ENCODE measurements at places on chromosomes 1 and 21.

GRCh38 chr1:57963581-57963980, 539.7 kb upstream of the DAB1 start:
- H3K27me3 ChIP-seq = no peaks in the 10 kb centered on the region
- H3K4me1 ChIP-seq = no peaks in the 10 kb centered on the region
- no peak overlapping the region for H3K4me3 ChIP-seq

DNA sequence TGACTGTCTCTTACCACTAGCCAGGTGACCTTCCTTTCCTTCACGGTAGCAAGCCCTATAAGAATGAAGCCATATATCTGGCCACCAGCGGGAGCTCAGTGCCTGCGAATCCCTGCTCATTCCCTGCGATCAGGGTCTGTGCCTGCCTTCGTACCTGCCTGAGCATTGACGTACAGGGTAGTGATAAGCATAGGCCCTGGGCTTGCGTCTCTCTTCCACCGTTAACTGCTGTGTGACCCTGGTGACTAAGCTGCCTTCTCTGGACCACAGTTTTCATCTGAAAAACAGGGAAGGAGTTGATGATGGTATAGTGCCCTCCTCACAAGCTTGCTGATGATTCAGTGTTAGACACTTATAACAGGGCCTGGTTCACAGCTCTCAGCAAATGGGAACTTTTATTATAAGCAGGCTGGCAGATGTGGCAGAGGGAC, 4.1 kb downstream of the ZC3H12A start:
- H3K4me3 ChIP-seq = peak overlapping the region; percentile 99
- peaks cover 59% of the 10 kb centered on the region for H3K36me3 ChIP-seq
- H3K27ac ChIP-seq = peak overlapping the region; percentile 98
- H3K27me3 ChIP-seq = no peaks in the 10 kb centered on the region
- peaks cover 53% of the 10 kb centered on the region for H3K4me1 ChIP-seq

GRCh38 chr21:38260426-38260825, 3.6 kb downstream of the KCNJ15 start:
- H3K4me1 ChIP-seq = no peaks in the 10 kb centered on the region
- H3K4me3 ChIP-seq = no peak overlapping the region
- no peaks in the 10 kb centered on the region for H3K36me3 ChIP-seq
- no peak for DNase-seq
- no peak overlapping the region for H3K27ac ChIP-seq

DNA sequence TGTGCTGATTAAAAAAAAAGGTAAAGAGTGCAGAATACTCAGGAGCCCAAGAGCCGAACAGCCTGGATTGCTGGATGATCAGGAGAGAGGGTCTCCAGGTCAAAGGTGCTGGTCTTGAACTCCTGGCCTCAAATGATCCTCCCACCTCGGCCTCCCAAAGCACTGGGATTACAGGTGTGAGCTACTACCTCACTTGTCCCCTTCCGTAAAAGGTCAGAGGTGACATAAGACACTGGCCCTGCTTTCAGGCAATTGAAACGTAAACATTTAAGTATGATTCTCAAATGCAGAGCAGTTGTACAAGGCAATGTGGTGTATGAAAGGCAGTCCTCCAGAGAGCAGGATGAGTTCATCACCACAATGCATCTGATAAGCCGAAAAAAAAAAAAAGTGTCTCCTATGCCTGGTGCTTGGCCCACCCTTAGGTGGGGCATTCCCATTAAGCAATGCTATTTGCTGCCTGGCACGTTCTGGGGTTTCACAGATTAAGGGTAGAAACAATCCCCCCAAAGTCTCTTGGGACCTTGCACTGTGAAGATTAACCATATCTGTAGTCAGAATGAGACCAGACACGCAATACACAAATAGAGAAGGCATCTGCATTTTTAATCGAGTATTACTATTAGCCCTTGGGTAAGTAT, 47.7 kb downstream of the PARP1 start:
- no peaks in the 10 kb centered on the region for H3K4me1 ChIP-seq
- no peak overlapping the region for H3K27ac ChIP-seq
- H3K4me3 ChIP-seq = no peak overlapping the region
- no peak for DNase-seq

DNA sequence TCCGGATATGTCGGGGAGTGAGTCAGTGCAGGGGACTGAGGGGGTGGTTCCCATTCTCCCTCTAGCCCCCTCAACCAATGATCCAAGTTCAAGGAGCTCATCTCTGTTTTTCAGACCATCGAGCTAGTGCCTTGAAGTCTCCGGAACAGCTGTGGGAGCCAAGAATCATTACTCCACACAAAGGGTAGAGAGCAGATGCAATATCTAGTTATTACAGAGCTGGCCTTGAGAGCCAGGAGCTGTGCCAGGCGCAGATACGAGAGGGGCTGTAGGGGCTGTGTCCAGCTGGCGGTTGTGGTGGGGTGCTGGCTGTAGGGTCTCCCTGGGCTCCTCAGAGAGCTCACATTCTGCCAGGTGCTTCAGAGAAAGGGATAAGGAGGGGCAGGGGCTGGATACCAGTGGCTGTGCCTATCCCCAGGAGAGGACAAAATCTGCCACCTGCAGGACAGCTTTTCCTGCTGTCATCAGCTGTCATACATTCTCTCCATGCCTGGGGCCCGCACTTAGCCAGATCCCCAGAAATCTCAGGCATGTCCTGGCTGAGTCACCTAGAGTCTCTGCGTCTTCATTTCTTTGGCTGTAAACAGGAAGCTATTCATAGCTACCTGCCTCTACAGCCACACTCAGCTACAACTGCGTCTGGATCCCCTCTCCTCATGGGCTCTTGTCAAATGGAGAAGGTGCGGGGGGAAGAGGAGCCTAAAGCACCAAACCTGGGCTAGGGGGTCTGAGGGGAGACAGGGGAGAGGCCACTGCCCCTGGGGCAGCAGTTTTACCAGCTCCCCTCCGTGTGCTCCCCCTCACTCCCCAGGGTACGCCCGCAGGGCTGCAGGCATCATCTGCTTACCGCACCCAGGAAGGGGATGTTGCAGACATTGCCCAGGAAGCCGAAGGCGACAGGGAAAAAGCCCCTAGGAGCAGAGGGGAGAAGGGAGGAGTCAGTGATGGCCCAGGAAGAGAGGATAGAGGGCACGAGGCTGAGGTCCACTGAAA, 2.4 kb upstream of the KISS1 start:
- no peak for DNase-seq
- no peak overlapping the region for H3K4me3 ChIP-seq
- H3K36me3 ChIP-seq = no peaks in the 10 kb centered on the region
- H3K27me3 ChIP-seq = no peaks in the 10 kb centered on the region

Measured in CD8-positive, alpha-beta memory T cell (primary cell).